ENCODE measurements at places on chromosomes 7 and 10. TPM values are rescaled to one million over a fixed set of nuclear protein-coding genes. Genes with fewer than 3 reads are reported as not detected.
A peak's percentile ranks its signal among the peaks of the same experiment; 100 is the strongest.

Gene EPHB6
- total RNA-seq, result 10.9 TPM

Gene FGFBP3
- total RNA-seq, result 1.1 TPM

Gene HHEX
- 0.34 TPM for total RNA-seq

Gene SNCG
- not detected for total RNA-seq

Gene LRRTM3
- not detected for total RNA-seq

Gene DDC
- total RNA-seq, result not detected

GRCh38 chr10:73410897-73411296 is 3.0 kb downstream of the ANXA7 start:
- DNase-seq, result no peak

DNA sequence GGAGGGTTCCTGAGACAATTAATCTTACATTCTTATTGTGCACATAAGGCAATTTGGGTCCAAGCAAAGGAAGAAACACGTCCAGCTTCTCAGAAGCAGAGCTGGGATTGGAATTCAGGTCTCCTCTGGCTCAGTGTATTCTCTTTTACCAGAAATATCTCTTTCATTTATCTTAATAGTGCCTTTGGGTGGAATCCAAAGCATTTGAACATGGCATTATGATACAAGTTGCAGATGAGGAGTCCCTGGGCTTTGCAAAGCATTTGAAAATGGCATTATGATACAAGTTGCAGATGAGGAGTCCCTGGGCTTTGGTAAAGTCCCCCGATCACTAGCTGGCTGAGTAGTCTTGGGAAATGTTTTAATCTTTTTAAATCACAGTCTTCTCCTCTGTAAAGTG is 30.0 kb upstream of the PTN start:
- DNase-seq, result no peak

GRCh38 chr10:69215405-69216171 is 4.5 kb upstream of the HKDC1 start:
- peak; percentile 31 for DNase-seq

- DNase-seq, result no peak
Observed at GRCh38 chr10:22597138-22597537, 117.2 kb downstream of the PIP4K2A start.

- DNase-seq, result no peak
Observed at GRCh38 chr7:36076074-36076473, 77.0 kb upstream of the EEPD1 start.

GRCh38 chr7:33973231-33974015 is 68.1 kb downstream of the BMPER start:
- no peak for DNase-seq

DNA sequence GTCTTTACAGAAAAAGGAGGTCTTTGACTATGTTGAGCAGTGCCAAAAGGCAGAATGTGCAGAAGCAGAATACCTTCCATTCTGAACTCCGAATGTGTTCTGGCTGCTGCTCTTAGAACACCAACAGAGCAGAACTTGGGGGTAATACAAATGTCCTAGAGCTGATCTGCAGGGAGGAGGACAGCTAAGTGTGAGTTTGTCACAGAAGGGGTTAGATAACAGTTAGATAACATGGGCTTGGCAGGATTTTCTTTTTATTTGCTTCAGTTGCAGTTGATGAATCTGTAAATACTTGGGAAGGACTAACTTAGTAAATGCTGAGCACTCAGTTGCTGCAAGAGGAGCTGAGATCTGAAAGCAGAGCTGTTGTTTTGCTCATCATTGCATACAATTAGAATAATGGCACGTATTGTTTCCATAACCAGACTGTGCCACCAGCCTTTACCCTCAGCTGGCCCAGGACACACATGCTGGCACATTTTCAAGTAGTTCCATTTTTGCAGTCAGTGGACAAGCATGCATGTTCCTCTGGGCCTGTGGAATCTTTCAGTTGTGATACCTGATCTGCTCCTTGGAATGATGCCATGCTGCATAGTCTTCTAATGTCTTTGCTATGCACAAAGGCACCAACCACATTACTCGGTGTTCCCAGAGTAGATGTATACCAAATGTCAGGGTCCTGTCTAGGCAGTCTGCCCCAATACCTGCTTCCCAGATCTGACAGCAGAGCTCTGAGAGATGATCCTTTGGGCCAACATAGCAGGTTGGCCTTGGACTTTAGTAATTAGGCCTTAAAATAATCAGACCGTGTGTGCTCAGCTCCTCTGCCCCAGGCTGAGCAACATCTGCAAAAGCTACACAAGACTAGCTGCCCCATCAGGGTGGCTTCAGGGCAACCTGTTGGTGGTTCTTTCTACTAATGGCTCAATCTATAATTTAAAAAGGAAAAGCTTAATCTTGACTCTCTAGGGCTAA is 55.7 kb downstream of the GSDME start:
- no peak for DNase-seq

- DNase-seq, result no peak
Observed at GRCh38 chr7:11207565-11207964, 233.9 kb downstream of the PHF14 start.

DNA sequence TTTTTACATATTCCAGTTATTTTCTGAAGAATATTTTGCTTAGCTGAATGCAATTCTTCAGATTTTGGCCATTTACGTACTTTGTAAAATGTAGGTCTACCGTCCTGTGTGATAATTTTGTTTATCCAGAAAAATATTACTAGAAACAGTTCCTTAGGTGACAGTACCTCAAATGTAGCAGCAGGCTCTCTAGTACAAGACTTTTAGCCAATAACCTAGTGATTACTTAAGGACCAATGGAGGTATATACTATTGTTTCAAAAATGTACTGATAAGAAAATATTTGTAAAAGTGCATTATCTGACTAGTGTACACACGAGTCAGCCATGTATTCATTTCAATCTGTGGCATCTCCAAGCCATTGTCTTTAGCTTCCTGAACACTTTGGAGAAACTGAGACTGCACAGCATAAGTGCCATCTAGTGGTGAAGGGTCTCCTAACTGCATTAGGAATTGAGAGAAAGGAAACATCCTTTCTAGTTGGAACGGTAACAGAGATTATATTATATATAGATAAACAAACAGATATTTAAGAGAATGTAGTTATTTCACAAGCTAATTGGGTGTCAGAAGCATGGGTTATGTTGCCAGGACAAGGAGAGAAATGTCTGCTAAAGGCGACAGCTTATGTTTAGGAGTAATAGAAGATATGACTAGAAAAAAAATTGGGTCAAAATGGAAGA is 23.7 kb downstream of the RTKN2 start:
- peak; percentile 51 for DNase-seq

GRCh38 chr7:76069238-76069638 is 21.3 kb downstream of the MDH2 start:
- DNase-seq, result no peak

DNA sequence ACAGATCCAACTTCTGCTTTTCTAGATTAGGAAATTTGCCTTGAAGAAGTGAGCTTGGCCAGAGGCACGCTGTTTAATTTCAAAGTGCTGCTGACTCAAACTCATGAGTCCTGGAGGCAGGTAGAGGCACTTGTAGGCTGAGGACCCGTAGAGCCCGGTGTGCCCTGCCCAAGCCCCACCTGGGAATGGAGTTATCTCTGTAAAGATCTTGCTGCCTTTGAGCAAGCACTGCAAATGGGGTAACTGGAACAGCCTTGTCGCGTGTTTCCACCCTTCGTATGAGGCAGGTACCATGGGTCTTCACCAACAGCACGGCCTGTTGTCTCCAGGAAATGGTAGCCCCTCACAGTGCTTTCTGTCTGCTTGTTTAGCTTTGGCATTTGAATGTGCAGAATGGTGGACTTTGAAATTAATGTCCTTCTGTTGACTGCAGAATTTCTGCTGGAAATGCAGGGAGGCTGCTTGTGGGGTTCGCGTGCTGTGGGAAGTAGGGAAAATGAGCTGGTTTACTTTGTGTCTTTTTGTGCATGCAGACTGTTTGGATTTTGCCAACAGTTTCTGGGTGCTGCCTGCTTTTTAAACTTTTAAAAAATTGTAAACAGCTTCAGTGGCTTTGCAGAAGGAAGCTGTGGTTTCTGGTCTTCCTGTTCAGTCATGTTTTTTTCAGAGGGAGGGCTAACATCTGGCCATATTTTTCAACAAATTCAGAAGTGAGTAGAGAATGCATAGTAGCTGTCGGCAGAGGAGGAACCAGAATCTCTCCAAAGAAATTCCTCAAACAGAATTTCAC is 27.2 kb downstream of the CCM2 start:
- DNase-seq, result peak; percentile 23

DNA sequence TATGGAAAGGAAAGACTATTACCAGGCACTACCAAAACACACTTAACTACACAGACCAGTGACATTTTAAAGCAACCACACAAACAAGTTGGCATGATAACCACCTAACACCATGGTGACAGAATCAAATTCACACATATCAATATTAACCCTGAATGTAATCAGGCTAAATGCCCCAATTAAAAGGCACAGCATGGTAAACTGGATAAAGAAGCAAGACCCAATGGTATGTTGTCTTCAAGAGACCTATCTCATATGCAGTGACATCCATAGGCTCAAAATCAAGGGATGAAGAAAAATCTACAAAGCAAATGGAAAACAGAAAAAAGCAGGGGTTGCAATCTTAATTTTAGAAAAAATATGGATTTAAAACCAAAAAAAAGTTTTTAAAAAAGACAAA is 86.0 kb downstream of the SAMD9 start:
- DNase-seq, result no peak

DNA sequence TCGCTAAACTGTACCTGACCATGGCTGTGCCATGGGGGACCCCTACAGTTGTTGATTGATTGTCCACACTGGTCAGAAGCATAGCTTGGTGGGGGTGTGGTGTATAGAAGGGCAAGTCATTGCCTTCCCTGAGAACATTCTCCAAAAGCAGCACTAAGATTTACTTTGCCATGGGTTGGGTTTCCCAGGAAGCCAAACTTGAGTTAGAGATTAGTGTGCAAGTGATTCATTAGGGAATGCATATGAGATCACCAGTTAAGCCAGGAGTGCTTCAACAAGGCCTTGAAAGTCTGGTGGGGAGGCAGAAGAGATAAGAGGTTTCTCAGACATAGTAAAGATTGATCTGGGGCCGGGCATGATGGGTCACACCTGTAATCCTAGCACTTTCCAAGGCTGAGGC is 21.4 kb upstream of the TPST1 start:
- no peak for DNase-seq

All from activated T-cell treated with anti-CD3 and anti-CD28 coated beads, Interleukin-2, amount 50 U/mL, for 72 hours (primary cell).